Stimulated activated CD8-positive, alpha-beta memory T cell treated with anti-CD3 and anti-CD28 coated beads, Interleukin-7, amount 100 ng/mL, for 1 hour (primary cell): ENCODE measurements at places on chromosomes 3 and 15.

DNA sequence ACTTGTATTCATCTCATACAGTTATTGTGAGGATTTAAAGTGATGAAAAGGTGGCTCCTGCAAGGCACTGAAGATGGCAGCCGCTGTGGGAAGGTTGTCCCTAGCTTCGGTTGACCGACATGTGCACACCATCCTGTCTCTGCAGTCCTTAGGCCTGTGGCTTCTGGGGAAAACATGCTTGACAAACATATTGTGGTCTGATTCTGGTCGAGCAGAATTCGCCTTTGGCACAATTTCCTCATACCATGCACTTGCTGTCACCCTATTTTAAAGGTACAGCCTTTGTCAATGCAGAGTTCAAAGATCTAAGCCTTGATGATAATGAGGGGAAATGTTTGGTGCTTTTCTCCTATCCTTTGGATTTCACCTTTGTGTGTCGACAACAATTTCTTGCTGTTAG is 50.9 kb downstream of the PRICKLE2 start:
- no peak for DNase-seq

GRCh38 chr15:73873889-73874511 is 636 bp downstream of the TBC1D21 start:
- DNase-seq: no peak

DNA sequence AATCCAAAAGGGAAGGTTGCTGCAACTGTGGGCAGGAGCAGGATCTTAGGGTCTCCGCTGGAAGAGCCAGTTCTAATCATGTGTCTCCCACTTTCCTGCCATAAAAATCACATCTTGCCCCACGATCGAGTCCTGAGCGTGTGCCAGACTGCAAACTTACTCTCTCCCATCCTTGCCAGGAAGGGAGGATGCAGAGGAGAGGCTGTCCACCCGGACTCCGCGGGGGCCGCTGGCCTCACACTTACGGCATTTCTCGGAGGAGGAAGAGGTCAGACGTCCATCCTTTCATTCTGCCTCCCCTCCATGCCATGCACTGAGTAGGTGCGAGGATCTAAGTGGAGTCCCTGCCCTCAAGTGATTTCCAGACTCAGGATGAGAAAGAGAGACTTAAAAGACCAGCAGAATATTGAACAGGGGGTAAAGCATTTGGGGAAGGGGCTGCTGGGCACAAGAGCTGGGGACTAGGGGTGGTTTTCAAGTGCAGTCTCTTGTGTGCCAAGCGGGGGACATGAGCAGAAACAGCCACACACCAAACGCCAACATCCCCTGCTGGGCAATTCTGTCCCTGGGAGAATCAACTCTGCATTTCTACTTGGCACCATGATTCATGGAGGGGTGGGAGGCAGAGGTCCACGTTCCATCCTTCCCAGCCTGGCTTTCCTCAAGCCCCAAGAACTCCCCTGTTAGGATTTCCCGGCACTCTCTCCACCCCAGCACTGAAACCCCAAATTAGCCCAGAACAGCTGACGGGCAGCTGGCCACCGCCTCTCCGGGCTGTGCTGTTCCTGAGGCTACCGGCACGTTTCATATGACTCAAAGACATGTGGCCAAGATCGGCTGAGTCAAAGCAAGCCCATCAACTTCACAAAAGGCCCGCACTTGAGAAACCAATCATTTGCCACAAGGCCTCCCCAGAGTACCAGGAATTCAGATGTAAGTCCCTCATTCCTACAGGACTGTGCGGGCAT is 11.6 kb downstream of the OXTR start:
- no peak for DNase-seq

GRCh38 chr3:17820275-17820674 is 77.8 kb upstream of the TBC1D5 start:
- DNase-seq: no peak

DNA sequence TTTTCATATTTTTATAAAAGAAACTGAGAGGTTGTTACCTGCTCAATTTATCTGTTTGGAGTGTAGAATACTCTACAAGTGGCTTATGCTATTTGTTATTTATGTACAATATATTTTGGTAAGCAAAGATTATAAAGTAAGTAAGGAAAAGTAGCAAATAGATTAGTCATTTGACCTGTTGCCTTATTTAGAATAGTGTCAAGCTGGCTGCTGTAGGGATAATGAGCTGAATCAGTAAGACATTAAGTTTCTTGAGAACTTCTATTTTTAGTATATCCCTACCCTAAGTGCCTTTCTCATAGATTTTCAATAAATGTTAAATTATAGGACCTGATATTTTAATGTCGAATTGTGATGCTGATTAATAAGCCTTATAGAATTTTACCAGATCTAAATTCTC is 37.2 kb downstream of the ECT2 start:
- DNase-seq: no peak

GRCh38 chr3:143210141-143210540 is 90.6 kb downstream of the CHST2 start:
- no peak for DNase-seq

- no peak for DNase-seq
Measured at GRCh38 chr15:33425142-33425541, 114.4 kb downstream of the RYR3 start.

DNA sequence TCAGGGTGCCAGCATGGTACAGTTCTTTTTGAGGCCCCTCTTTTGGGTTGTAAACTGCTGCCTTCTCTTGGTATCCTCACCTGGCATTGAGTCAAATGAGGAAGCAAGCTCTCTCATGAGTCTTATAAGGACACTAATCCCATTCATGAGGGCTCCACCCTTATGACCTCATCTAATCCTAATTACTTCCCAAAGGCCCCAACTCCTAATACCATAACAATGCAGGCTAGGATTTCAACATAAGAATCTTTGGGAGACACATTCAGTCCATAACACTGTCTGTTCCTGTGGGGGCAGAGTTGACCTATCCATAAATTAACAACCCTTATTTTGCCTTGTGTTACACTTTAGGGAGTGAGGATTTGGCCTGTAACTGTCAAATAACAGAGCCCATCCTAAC is 278.3 kb downstream of the LRTM1 start:
- no peak for DNase-seq

DNA sequence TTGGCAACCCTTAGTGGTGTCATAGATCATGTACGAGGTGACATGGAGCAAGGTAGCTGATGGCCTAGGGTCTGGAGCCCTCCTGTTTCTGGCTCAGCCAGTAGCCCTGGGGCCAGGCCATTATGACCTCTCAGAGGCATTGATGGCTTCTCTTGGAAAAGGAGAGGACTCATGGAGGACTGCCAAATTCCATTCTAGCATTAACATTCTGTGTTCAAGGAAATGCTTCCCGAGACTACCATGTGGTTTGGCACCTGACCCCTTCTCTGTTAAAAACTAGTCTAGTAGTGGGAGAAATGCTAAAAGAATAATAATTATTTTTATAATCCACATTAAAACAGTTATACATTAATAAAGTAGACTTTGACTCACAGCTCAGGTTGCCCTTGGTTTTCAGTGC is 40.2 kb upstream of the ADAMTSL3 start:
- no peak for DNase-seq

DNA sequence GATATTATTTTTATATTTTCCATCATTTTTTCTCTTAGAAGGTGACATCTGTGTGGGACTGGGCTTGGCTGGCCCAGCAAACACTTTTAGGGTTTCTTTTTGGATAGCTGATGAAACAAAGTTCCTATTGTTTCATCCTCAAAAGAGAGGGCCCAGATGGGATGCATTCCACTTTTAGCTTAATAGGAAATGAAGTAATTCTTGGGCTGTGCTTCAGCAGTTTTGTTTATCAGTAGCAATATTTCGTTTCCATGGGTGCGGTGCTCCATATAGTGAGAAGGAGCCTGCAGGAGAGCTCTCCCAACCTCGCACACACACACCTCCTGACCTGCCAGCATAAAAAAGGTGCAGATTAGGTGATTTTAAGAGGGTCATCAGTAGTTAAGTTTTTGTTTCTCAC is 147.5 kb downstream of the AKAP13 start:
- no peak for DNase-seq

GRCh38 chr3:143820466-143821221 is 27.6 kb downstream of the SLC9A9 start:
- no peak for DNase-seq

- DNase-seq: no peak
Measured at GRCh38 chr15:93265111-93265556, 176.1 kb upstream of the RGMA start.

GRCh38 chr3:120661106-120661905 is 20.7 kb downstream of the HGD start:
- DNase-seq: no peak

DNA sequence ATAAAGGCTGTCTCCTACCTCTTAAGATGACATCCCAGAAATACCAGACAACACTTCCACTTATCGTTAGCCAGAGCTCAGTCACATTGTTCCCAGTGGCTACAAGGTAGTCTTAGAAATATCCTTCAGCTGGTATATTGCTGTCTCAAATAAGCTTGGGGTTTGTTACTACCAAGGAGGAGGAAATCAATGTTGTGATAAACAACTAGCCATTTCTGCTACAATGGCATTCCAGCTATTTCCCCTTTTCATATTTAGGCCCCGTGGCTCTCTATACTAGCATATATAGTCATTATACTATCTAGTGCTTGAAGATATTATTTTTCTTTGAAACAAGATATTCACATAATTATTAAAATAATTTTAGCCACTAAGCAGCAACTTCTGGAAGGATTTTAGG is 56.5 kb downstream of the VPS8 start:
- no peak for DNase-seq

GRCh38 chr3:20181276-20181675 is 4.7 kb downstream of the SGO1 start:
- no peak for DNase-seq
